ENCODE measurements at places on chromosomes 1 and 21.

GRCh38 chr1:171590022-171590421, 32.0 kb upstream of the MYOCOS start:
- DNase-seq: no peak

DNA sequence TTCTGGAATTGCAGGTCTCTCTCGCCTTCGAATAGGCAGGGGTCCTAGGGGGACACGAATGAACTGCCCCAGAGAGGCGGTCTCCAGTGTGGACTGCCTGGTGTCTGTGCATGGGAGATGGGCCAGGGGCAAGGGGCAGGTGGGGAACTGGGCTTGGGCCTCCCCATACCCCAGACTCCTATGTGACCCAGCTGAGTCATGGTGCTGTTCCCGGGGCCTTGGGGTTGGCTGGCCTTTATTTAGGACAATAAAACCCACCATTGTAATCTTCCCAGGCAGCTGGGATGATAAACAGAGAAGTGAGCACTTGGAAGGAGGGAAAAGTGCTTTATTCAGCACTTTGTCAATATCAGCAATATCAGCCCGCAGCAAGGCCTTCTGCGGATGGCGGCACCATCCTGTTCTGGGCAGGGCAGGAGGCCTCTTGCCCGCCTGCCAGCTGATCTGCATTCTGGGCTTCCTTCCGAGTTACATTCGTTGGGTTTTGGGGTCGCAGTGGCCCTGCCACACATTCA, 209.0 kb upstream of the TMEM51 start:
- DNase-seq: no peak

GRCh38 chr1:239098400-239099037, 287.8 kb upstream of the CHRM3 start:
- DNase-seq: no peak

- no peak for DNase-seq
These were observed 30.3 kb upstream of the KCNQ4 start for GRCh38 chr1:40753142-40753882.

DNA sequence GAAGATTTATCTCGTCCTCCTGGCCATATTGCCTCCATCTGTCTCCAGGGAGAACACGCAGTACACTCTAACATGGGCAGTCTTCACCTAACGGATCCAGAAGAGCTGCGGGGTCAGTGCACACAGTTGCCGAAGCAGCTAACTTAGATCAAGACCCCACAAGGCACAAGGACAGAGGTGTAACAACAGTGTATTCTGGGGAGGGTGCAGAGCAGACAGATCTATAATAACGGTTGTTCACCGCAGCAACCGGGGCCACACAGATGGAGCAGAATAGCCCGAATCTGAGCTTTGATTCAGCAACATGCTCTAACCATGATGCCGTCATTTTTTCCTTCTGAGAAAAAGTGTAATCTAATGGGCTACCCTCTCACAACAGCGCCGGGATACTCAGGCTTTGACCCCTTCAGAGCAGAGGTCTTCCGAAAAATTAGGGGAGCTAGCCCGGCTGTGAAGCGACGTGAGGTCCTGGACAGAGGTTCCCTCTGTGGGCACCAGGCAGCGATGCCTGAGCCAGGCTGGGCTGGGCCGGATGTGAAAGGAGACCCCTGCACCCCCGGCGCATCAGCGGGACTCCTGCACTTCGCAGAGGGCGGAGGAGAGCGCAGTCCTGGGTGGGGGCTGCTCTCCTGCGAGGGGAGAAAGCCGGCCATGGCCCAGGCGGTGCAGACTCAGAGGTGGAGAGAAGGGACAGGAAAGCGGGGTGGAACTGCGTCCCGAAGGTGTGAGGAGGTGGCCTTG, 57.5 kb downstream of the BCL9 start:
- DNase-seq: peak; percentile 12

DNA sequence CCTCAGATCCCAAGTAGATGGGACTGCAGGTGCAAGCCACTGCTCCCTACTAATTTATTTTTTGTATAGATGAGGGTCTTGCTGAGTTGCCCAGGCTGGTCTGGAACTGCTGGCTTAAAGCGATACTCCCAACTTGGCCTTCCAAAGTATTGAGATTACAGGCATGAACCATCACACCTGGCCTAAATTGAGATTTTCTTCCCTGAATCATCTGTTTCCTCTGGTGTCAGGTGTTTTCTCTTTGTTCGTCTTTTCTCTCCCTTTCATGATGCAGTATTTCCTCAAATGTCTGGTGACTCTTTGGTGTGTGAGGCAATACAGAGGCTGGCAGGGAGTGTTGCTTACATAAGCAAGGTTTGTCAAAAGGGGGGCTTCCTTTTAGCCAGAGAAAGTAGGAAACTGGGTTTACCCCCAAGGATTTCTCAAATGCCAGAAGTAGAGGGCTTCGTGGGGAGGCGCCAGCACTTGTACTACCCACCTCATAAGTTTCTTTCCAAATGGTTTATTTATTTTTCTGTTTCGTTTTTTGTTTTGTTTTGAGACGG, 27.6 kb downstream of the CLDN14 start:
- no peak for DNase-seq

DNA sequence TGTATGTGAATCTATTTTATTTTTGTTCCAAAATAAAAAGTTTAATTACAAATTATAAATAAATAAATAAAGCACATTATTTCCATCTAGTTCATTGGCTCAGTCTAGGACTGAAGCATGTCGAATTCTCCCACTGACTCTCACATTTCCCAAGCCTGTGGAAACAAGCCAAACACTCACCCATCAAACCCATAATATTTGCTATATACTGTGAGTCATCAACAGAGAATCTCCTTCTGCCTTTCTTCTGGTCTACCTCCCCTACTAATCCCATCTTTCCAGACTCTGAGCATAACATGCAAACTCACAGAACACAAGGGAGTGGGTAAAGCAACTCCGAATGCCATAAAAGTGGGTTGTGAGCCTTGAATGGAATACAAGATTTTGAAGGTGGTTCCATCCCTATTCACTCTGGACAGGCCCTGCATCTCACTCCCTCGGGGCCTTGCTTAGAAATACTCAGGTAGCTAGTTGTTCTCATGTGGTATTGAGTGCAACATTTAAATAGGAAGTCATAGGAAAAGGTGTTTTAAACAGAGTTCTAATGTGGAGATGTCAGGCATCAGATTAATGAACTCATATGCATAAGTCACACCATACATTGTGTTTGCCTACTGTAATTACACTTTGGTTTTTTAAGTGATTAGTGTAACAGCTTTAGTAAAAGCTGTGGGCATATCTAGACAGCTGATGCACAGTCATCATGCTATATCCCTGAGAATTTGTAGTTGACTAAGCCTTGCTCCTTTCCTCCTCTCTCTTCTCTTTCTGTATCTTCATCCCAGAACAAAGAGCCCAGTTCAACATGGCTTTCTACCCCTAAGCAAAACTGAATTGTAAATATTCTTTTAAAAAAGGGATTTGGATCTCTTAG, 47.0 kb downstream of the F5 start:
- no peak for DNase-seq

GRCh38 chr1:68175621-68176398, 56.5 kb downstream of the WLS start:
- no peak for DNase-seq

- no peak for DNase-seq
These were observed 203.9 kb downstream of the TOMM20 start for GRCh38 chr1:234924450-234925355.

- DNase-seq: no peak
These were observed 66.1 kb downstream of the PLXNA2 start for GRCh38 chr1:208178091-208178529.

DNA sequence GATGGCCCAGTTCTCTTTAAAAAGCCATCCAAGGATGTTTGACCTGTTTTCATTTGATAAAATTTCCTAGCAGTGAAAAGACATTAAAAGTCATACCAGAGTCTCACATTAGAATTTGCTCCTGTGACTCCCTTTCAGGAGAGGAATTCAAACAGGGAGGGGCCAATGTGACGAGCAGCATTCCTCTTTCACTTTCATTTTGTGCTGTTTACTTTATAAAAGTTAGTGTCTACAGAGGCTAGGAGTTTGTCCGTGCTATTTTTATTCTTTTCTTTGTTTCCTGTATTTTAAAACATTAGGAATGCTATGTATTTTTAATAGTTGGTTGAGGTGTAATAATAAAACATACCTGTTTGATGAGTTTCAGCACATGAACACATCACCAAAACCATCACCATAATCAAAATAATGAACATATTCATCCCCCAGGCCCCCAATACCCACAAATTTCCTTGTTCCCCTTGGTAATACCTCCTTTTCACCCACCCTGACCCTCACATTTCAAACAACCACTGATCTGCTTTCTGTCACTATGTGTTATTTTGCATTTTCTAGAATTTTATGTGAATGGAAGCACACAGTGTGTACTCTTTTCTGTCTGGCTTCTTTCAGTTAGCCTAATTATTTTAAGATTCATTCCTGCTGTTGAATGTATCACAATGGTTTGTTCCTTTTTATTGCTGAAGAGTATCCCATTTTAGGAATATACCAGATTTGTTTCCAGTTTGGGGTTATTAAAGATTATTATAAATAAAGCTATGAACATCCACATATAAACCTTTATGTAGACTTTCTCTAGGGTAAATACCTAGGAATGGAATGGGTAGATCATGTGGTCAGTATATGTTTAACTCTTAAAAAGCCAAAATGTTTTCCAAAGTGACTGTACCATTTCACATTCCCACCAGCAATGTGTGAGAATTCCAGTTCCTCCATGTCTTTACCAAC, 129.5 kb downstream of the TENT5C start:
- no peak for DNase-seq

DNA sequence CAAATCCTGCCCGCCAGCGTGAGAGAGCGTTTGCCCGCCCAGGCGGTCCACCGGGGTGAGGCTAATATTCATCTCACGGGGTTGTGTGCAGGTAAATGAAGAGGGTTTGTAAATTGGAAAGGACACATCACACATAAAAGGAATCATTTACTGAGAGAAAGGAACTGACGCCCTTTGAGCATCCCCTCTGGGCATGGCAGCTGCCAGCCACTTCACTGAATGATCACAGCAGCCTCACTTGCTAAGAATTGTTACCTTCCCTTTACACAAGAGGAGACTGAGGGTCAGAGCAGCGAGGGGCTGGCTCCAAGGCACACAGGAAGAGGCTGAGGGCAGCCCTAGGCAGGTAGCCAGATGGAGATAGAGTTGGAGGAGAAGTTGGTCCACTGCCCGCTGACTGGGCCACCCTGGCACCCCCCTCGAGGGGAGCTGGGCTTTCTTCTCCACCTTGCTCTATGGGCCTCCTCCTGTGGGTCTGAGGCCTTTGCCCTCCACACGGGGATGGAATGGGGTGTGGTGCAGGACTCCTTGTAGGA, 96.0 kb downstream of the FOXD2 start:
- DNase-seq: no peak

DNA sequence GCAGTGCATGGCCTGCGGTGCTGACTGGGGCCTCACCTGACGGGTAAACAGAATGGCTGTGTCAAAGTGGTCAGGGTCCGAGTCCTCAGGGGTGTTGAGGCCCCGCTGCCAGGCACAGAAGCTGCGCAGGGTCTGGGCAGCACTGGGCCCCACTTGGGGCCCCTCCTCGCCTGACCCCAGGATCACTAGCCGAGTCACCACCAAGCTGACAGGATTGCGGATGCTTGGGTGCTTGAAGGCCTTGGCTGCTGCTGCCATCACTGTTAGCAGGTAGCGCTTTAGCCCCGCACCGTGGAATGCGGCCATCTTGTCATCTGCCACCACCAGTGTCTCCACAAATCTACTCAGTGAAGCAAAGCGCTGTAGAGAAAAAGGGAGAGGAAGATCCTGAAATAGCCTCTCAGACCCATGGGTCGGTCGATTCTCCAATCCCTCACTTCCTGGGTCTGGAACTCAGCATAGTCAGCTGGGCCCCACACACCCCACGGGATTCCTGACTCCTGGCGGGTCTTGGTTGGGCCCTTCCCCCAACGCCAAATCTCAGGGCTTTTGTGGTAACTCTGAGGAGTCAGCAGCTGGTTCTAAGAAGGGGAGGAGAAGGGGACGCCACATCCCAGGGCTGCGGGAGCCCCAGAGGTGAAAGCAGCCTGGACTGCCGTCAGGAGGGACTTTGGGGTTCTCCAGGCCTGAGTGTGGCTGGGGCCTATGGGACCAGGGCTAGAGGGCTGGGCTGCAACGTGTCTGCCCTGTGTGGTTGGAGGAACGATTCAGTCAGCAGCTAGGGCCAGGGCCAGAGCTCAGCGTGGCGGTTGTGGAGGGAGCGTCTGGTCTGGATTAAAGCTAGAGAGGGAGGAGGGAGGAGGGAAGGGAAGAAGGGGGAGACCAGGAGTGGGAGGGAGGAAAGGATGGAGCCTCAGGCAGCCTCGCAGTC, 2.1 kb downstream of the ADAMTS4 start:
- DNase-seq: no peak

GRCh38 chr1:90382161-90382560, 334.9 kb downstream of the BARHL2 start:
- no peak for DNase-seq

DNA sequence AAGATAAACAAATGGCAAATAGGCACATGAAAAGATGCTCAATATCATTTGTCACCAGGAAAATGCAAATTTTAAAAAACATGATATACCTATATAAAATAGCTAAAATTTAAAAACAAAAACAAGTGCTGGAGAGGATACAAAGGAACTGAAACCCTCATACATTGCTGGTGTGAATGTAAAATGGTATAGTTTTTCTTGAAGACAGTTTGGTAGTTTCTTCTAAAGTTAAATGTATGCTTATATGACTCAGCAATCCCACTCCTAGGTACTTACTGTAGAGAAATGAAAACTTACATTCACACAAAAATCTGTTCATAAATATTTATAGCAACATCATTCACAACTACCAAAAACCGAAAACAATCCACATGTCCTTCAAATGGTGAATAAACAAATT, 11.2 kb downstream of the TAF12 start:
- no peak for DNase-seq

GRCh38 chr1:53375440-53375839, 47.6 kb upstream of the LRP8 start:
- no peak for DNase-seq

GRCh38 chr1:206693029-206693428, 8.3 kb downstream of the MAPKAPK2 start:
- no peak for DNase-seq

DNA sequence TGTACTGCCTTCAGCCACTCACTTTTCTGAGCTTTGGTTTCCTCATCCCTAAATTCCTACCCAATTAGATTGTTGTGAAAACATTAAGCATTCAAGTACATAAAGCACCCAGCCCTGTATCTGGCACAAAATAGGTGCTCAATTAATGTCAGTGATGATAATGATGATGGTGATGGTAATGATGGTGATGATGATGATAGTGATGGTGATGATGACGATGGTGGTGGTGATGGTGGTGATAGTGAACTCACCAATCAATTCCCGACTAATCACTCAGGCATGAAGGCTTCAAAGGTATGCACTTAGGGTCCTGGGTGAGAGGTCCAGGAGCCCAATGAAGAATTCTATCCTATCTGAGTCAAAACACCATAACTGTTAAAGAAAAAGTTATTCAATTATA, 383.5 kb downstream of the MATN1 start:
- no peak for DNase-seq

DNA sequence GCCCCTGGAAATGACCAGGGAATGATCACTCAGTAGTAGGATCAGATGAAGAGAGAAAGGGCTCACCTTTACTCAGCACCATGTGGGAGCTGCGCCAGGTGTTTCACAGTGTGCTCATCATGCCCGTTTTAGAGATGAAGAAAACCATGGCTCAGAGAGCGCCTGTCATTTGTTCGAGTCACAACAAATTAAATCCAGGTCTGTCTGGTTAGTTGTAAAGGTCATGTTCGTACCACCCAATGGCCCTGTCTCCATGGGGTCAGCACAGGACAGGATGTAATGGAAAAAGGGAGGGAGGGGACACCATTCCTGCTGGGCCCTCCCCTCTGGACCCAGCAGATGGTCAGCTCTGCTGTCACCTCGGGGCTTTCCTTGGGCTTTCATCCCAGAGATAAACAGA, 15.2 kb downstream of the KIRREL1 start:
- no peak for DNase-seq

Data from activated CD8-positive, alpha-beta memory T cell treated with anti-CD3 and anti-CD28 coated beads for 1 hour (primary cell).